Prostate gland (tissue), 2 donors: ENCODE measurements at places on chromosomes 7 and 10. TPM values are rescaled to one million over a fixed set of nuclear protein-coding genes. Genes with fewer than 3 reads are reported as not detected.
A peak's percentile ranks its signal among the peaks of the same experiment; 100 is the strongest.

DNA sequence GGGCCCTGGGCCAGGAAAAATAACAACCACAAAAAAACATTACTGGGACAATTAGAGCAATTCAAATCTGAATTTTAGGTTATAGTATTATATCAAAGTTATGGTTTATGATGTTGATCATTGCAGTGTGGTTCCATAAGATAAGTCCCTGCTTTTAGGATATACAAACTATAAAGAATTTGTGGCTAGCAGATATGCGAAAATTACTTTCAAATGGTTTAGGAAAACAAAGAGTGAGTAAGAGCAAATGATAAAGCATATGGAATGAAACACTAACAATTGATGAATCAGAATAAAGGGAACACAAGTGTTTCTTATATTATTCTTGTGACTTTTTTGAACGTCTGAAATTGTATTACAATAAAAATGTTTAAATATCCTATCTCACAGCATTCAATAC is 64.4 kb upstream of the HECTD2 start:
- DNase-seq, result no peak

Gene OR13A1
- total RNA-seq, result not detected

DNA sequence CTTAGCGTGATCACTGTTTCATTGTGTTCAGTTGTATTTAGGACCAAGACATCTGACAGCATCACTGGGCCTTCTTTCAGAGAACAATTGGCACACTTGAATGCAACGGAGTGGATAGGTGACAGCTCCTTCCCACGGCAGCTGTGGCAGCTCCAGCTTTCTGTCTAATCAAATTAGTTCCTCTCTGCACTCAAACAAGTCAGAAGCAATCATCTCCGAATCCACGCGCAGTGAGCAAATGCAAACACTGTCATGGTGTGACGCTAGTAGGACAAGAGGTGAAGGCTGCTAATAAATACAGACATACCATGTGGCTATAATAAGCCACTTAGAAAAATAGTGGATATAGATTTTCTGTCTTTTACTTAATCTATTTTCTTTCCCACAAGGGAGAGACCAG is 542.4 kb downstream of the ACTR3B start:
- DNase-seq, result no peak

DNA sequence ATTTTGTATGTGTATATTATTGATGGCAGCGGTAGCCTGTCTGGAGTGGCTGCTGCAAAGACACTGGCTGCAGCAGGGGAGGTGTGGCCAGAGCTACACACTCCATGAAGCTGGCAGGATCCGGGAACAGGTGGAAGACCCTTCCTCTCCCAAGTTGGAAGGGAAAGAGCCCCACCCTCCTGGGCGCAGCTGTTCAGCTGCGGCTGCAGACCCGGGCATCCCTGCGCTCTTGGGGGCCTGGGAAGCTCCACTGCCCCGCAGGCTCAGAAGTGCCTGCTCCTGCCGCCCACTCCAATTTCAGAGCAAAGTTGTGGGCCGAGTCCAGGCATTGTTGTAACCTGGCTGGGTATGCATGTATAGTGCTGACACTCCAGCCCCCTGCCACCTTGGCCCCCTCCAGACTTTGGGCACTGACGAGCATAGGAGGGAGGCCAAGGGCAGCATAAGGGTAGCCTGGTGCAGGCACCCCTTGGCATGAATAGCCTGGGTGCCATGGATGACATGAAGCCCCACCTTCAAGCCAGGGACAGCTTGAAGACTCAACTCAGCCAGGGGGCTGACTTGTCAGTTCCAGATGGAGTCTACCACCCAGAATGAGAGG is 90.7 kb upstream of the TMEM168 start:
- no peak for DNase-seq

Gene HOGA1
- 1.0 TPM for total RNA-seq

- DNase-seq, result no peak
These were observed 34.3 kb downstream of the WASL start for GRCh38 chr7:123714296-123715080.

- no peak for DNase-seq
These were observed 69.5 kb downstream of the STEAP1B start for GRCh38 chr7:22430457-22430856.

- no peak for DNase-seq
These were observed 126.0 kb upstream of the GDF10 start for GRCh38 chr10:47173929-47174442.

- no peak for DNase-seq
These were observed 4.7 kb upstream of the NOS3 start for GRCh38 chr7:150986099-150986512.

GRCh38 chr10:17423632-17424186 is 30.7 kb downstream of the ST8SIA6 start:
- DNase-seq, result no peak

Gene LRRC18
- total RNA-seq, result not detected

GRCh38 chr10:91198781-91199180 is 21.7 kb upstream of the PCGF5 start:
- peak; percentile 10 for DNase-seq
